Pericardium fibroblast (primary cell): ENCODE measurements at places on chromosomes 7 and 10. TPM values are rescaled to one million over a fixed set of nuclear protein-coding genes. Genes with fewer than 3 reads are reported as not detected.

The IL2RA gene
- total RNA-seq = not detected in 2 replicates

The CPXM2 gene
- not detected in 2 replicates for total RNA-seq

The OLAH gene
- 0.23 and 2.0 TPM in 2 replicates for total RNA-seq

The PRLHR gene
- total RNA-seq = not detected in 2 replicates

The PROSER2 gene
- total RNA-seq = 14.8 and 45.7 TPM in 2 replicates

The FAM25C gene
- not detected in 2 replicates for total RNA-seq

The KCNH2 gene
- 0.12 and 0.34 TPM in 2 replicates for total RNA-seq

The EN2 gene
- under 0.01 TPM in 1 of 2 replicates, not detected in the other for total RNA-seq

The EGFR gene
- 27.8 and 45.6 TPM in 2 replicates for total RNA-seq

The NME8 gene
- total RNA-seq = not detected in 2 replicates

The ZNF727 gene
- total RNA-seq = not detected in 2 replicates

The WASHC2A gene
- 27.2 and 35.9 TPM in 2 replicates for total RNA-seq

The TBX20 gene
- total RNA-seq = 1.4 and 39.8 TPM in 2 replicates

The MEIG1 gene
- not detected in 2 replicates for total RNA-seq
